ENCODE measurements at places on chromosomes 11 and 22.

DNA sequence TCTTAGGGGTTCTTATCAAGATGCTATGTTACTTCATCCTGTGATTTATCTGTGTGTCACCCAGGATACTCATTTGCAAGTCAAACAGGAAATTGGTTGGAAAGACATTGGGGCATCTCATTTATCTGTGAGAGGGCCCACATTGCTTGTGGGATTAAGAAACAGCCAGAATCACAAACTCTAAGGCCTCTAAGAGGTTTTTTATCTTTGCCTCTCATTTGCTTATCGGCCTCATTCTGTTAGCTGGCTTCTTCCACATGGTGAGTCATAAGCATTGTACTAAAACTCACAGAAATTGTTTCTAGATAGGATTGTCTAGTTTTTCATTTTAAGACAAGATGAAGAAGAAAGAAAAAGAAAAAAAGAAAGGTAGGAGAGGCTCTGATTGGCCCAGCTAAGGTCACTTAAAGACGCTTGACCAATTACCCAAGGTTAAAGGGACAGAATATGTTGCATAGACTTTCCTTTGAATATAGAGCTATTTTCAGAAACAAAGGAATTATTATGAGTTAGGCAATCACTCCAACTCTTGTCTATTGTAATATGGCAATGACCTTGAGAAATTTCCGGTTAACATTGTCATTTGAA lies 121.9 kb downstream of the ARHGAP42 start:
- no peak for DNase-seq

DNA sequence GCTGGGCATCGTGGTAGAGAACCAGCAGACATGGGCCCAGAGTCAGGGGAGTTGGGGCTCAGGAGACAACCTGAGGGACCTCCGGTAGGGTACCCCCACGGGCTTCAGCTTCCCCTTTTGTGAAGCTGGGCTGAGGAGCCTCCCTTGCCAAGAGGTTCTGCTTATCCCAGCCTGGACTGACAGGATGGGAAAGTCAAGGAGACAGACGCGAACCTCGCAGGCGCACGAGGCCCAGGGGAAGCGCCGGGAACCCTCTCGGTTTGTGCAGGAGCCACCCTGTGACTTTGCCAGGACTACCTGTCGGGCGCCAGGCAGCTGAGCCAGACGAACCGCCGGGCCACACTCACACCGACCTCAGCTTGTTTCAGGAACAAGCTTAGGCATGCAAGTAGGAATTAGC lies 566.1 kb downstream of the BRD1 start:
- no peak for DNase-seq

DNA sequence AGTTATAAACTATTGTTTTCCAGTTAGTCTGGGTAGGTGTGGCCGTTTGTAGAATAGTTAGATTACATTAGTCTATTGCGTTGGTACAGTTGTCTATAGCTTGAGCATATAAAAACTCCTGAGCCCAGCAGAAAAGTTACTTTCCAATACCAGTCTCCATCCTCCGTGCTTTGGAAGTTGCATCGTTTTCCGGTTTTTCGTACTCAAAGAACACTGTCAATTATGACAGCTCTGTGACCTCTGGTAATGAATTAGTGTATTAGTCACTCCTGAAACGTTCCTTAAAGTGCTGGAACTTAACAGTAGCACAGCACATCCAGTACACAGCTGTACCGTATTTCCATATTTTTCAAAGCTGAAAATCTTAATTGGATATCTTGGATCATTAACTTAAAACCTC lies 808 bp upstream of the MSANTD2 start:
- DNase-seq = no peak

- DNase-seq = no peak
These were observed 1.7 kb downstream of the RASGRP2 start for GRCh38 chr11:64742087-64742888.

DNA sequence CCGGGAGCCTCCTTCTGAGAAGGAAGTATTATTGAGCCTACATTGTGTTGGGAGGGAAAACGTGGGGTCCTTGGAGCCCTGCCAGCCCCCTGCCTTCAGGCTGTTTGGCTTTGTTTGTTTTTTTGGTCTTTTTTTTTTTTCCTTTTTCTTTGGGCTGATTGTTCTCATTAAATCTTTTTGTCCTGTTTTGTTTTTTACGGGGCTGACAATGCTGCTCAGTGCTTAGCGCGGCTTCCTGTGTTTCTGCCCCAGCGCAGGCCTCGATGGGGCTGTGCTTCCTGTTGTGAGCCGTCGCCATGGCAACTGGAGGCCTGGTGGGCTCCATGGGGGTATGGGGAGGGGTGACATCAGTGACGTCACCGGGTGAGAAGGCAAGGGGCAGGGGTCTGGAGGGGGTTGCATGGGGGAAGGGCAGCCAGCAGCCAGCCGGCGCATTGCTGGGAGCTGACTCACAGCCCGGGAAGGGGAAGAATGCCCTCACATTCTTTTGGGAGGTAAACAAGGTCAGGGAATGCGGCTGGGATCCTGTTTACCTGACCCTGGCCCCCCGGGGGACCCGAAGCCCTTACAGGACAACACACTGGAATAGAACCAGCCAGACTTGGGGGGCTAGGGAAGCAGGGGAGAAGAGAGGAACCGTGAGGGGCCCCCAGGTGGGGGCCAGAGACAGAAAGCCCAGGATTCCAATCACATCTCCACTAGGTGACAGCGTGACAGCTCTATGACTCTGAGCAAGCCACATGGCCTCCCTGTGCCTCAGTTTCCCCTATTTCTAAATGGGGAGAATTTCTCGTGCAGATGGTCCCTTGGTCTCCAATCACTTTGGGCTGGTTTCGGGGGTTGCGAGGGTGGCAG lies 22.2 kb upstream of the CBX7 start:
- DNase-seq = no peak

DNA sequence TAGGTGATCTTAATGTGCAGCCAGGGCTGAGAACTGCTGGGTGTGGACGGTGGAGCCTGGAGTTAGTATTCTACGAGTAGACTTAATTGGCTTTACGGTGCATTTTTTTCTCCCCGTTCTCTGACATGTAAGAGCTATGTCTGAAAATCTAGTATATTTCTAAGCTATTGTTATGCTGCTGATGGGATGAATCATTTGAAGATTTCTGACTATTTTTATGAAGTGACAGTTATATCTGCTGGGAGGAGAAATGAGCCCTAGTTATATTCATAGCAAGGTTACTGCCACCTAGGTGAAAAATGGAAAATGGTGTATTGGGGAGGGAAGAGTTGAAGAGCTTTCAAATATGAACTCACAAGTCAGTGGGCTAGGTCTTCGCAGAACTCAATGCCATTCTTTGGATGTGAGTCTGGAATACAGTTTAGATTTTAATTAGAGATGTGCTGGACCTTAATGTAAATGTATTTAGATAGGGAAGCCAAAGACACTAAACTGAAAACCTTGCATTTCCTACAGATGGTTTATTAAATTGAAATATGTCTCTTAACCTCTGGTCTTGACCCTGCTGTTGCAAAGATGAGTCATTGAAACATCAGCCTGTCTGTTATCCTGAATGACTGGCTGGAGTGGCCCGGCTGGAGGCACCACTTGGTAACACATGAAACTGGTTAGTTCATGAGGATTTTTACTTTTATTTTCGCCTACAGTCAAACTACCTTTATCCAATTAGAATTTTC lies 293.7 kb downstream of the DDX10 start:
- no peak for DNase-seq

DNA sequence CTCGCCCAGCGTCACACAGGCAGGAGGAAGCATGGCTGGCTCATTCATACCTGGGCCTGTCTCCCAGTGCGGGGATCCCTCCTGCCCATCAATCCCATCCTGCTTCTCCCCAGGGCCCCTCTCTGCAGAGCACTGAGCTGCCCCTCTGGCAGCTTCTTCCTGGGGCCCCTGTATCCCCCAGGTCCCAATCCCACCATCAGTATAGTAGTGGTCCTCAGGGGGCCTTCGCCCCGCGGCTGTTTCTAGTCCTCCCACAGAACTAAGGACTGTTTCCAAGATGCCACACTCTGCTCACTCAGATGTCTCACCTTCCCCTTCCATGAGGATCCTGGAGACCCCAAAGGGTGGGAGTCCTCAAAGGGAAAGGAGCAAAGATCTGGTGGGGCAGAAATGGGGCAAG lies 97.6 kb downstream of the PDE2A start:
- no peak for DNase-seq

DNA sequence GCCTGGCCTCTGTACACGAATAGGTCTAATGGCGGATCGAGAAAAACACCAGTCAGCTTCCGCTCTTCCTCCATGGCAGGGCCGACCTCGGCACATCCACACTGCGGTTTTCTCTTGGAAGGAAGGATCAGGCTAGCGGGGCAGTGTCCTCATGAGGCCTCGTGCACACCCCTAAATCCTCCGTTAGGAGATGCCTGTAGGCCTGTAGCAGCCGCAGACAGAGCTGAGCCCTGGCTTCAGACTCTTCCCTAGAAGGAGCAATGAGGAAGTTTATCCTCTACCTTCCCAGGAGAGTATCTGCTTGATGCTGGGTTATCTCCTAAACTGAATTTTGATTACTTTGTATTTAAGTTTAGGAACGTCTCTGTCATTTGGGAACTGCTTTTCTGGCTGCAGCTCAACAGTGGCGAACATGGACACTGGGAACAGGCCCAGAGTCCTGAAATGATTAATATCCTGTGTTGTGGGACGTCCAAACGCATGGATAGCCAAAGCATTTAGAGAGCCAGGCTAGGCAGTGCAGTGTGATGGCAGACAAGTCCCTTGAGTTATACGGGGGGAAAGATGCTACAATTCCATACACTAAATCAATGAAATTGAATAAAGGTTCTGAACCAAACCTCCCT lies 16.5 kb upstream of the BMAL1 start:
- DNase-seq = no peak
